ENCODE measurements at places on chromosomes 13 and 19. TPM values are rescaled to one million over a fixed set of nuclear protein-coding genes. Genes with fewer than 3 reads are reported as not detected.

The GZMM gene
- total RNA-seq, result 0.35 TPM

The ZNF490 gene
- total RNA-seq, result 6.3 TPM

The KIR2DL1 gene
- not detected for total RNA-seq

The KLK14 gene
- total RNA-seq, result not detected

The PRX gene
- total RNA-seq, result 2.5 TPM

The CD37 gene
- not detected for total RNA-seq

Data from Caco-2 (cell line).